ENCODE measurements at places on chromosomes 3 and 15.
A peak's percentile ranks its signal among the peaks of the same experiment; 100 is the strongest.

- peak; percentile 12 for DNase-seq
These were observed 4.2 kb downstream of the SMAD6 start for GRCh38 chr15:66706225-66706732.

DNA sequence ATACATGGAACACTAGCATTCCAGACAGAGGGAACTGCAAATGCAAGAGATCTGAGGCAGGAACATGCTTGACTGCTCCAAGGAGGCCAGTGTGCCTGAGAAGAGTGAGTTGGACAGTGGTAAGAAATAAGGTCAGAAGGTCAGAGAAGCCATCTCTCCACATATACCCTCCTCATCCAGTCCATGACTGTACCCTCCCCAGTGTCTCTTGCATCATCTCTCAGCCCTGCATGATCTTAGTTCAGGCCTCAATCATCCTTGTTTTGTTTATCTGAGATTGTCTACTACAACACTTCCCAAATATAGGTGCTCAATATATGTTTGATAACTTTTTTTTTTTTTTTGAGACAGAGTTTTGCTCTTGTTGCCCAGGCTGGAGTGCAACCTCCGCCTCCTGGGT lies 5.5 kb upstream of the RSL24D1 start:
- DNase-seq: no peak

DNA sequence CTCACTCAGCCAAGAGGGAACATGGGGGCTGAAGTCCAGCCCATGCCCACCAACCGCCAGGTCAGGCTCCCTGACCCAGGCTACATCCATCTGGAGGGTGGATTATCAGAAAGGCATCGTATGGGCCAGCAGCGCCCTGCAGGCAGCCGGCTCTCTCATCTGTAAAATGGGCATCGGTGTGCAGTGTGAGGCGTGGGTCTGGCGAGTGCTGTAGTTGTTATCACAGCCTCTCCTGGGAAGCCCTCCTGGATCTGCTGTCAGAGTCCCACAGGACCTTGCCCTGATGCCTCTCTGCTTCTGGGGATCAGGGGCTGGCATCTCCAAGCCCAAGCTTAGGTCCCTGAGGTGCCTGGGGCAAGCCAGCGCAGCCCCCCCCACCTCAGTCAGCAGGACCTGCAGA lies 27.4 kb downstream of the CFAP100 start:
- DNase-seq: no peak

DNA sequence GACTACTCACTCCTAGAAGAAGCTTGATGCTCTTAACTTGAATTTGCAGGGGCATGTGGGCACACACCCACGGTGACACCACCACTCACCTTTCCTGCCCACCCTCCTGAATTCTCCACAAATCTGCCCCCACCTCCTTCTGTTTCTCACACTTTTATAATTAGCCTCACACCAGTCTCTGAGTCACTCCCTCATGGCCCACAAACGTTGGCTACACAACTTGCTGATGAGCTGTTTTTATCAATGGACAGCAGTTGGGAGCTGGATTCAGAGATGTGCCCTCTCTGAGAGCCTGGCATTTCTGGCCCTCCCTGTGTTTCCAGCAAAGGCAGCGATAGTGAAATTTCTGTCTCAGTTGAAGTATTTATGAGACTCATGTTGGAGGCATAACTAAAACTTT lies 1.3 kb downstream of the COLQ start:
- DNase-seq: peak; percentile 43

DNA sequence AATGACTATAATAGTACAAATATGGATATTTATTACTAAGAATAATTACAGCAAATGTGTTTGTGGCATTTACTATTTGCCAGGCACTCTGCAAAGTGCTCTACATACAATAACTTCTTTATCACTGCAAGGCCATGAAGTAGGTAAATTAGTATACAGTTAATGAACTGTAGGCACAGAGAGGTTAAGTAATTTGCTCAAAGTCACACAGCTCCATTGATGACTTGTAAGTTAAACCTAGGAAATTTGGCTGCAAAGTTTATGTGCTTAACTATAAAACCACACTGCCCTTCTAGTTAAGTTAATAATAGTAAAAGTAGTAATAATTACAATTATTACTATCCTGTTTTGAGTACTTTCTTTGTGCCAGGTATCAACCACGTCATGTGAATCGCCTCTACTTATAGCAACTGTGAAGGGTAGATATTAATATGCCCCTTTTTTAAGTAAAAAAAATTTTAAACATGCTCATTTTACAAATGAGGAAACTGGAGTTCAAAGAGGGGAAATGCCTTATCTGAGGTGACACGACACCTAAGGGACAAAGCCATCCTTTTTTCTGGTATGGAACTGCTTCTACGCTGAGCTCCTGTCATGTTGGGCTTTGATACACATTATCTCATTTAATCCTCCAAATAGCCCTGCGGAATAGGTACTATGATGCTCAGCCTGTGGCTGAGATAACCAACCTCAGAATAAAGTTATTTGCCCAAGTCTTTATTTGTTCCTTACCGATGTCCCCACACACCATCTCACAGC lies 8.5 kb downstream of the BHLHE40 start:
- peak; percentile 73 for DNase-seq

GRCh38 chr15:46732060-46732459 lies 985.2 kb upstream of the SEMA6D start:
- no peak for DNase-seq

GRCh38 chr15:39432026-39432425 lies 148.9 kb upstream of the THBS1 start:
- DNase-seq: no peak

DNA sequence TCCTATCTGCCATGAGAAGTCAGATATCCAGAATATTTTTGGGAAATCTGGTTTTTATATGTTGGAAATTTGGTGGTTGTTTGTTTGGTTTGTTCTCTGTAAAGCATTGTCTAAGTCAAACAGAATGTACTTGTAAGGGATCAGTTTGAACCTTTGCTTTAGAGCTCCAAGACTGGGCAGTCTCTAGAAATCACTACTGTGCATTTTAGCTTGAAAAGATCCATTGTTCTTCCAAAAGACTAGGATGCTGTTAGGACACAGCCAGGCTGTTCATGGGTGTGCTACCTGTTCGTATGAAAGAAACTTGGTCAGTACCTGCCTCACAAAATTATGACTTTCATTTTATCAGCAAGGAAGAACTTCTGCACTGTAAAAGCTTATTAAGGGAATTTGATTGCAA lies 182.6 kb downstream of the WDR72 start:
- no peak for DNase-seq

DNA sequence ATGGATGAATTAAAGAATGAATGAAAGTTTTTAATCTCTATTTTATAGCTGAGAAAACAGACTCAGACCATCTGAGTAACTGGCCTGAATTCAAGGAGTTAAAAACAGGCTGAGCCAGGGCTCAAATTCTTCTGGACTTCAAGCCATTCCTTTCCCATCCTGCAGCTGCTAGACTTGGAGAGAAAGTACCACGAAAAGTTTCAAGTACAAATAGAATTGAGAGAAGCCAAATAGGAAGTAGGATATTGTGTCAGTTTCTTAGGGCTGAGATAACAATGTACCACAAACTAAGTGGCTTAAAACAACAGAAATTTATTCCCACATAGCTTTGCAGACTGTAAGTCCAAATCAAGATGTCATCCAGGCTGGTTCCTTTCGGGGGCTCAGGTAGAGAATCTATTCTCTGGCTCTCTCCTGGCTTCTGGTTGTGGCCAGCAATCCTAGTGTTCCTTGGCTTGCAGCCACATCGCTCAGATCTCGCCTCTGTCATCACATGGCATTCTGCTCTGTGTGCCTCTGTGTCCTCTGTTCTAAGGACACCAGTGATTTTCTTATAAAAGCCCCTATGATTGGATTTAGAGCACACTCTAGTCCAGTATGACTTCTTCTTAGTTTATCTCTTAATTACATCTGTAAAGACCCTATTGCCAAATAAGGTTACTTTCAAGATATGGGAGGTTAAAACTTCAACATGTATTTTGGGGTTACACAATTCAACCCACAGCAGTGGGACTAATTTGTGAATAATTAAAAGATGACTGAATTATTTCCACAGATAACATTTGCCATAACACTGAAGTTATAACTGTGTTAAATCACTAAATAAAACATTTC lies 25.7 kb upstream of the GOLIM4 start:
- peak; percentile 24 for DNase-seq

GRCh38 chr15:41331833-41332193 lies 578 bp downstream of the OIP5 start:
- DNase-seq: no peak

DNA sequence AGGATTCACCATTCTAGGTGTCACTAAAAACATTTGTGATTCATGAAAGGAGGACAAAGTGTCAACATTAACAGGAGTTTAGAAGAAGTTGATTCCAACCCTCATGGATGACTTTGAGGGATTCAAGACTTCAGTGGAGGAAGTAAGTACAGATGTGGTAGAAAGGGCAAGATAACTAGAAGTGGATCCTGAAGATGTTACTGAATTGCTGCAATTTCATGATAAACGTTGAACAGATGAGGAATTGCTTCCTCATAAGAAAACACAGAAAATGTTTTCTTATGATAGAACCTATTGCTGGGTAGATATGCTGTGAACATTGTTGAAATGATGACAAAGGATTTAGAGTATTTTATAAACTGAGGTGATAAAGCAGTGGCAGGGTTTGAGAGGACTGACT lies 23.5 kb upstream of the ATP2C1 start:
- no peak for DNase-seq

- DNase-seq: peak; percentile 16
These were observed 81.6 kb downstream of the KLF15 start for GRCh38 chr3:126275620-126275904.

DNA sequence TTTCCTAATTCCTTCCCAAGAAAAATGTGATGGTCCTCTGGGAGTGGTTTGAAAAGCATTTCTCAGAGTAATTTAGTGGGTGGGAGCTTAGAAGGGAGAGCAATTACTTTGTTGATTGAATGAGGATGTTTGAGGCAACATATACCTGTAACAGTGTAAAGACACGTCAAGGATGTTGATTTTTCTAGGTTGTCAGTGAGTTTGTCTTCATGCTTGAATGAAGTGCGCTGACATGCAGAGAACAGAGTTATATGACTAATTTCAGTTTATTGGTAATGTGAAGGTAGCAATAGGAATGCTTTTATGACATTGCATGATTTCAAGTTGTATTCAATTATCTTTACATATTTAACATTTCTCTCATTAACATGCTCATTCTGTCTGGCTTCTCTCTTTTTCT lies 286.9 kb downstream of the NFKBIZ start:
- no peak for DNase-seq

DNA sequence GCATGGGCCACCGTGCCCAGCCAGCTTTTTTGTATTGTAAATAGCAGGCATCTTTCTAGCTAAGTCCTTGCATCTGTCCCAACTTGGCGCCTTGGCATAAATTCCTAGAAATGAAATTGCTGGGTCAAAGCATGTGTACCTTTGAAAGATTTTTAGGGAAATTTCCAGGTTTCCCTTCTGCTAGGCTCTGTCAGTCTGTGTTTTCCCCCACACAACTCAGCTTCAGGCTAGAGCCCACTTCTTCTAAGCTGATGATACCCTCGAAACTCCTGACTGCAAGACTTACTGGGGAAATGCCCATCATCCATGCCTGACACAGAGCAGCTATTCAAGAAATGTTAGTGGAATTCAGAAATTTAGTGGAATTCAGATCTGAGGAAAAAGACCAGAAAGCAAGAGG lies 10.8 kb upstream of the RPL32 start:
- DNase-seq: no peak

DNA sequence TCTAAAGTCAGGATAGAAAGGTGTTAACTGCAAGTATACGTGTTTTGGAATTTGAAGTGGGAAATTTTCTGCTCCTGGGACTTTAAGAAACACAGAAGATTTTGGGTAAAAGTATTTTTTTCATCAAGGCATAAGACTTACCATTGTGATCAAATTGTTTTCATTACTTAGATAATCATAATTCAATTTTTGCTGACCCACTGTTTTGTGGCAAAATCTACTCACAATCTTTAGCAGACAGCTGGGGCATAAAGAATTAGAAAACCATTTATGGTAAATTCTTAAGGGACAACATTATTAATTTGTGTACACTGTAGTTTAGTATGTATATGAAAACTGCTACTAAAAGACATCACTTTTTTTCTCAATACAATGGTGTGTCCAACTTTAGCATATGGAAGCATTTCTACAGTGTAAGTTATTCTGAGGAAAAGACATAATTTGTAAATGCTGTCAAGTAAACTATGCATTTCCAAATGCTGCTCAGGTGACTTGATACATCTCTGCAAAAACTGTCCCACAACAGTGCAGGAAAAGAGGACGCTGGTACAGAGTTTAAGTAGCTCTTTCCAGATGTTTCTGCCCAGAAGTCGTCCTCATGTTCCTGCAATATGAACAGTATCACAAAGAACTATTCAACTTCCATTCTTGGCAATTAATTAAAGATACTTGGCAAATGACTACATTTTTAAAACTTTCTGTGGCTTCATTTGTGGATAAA lies 52.3 kb downstream of the THSD4 start:
- DNase-seq: no peak

- DNase-seq: no peak
These were observed 11.8 kb upstream of the SLC6A11 start for GRCh38 chr3:10804183-10804648.

DNA sequence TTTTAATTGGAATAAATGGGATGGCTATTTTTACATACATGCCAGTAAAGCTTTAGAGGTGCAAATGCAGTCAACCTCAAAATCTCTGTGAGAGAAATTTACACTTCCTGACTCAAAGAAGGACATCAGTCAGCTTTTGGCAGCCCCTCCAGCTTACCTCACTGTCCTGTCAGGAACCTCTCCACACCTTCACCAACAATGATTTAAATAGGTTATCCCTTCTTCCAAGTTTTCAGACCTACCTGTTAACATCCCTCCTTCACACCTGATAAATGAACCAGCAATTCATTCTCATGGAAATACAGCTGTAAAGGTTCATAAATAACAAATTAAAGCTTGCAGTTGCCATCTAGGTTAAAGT lies 286.1 kb downstream of the SHOX2 start:
- DNase-seq: no peak

DNA sequence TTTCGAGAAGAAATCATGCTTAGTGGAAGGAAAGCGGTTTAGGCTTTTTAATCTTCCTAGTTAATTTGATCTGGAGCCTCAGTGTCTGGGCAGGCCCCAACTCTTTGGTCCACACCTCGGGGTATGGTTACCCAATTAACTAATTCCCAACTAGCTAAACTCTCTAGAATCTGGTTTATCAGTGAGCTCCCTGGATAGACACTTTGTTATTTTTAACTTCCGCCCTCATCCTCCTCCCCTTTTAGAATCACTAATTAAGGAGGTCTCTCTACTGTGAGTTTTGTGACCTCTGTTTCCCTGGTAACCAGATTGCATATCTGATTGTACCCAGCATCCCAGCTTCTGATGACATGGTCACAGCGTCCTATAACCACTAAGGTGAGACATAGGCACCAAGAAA lies 112.2 kb downstream of the RARB start:
- no peak for DNase-seq

DNA sequence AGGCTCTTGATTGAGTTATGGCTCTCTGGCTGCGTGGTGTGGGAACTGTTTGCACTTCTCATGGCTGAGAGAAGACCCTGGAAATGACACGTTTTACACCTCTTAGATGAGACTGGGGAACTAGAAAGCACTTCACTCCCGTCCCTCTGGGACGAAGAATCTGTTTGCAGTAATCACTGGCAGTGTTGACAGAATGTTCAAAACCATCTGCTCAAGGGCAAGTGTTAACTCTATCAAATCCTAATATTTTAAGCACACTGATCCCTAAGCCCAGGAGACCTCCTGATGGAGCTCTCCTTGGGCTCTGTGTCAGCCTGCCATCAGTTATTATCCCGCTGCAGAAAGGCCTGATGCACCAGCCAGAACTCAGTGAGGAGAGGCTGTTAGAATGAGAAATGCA lies 323.8 kb upstream of the DNAJC19 start:
- no peak for DNase-seq

GRCh38 chr3:119856695-119857094 lies 74.8 kb downstream of the NR1I2 start:
- no peak for DNase-seq
